ENCODE measurements at places on chromosomes 5 and 9.

DNA sequence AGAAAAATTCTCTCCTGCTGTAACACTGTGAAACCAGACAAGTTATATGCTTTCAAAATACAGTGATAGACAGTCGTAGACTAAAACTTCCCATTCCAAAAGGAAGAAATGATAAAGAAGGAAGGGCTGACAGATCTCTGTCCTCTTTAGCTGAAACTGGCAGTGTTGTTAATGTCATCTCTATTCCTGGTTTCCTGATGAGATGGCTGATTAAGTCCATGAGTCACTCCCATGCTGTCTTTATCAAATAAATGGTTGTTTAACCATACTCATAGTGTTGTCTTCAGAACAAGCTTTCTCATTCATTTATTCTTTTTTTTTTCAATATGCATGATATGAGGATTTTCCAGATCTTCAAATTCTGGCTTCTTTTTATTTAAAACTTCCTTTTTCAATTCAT, 952.2 kb upstream of the WWC1 start:
- no peak for DNase-seq

- peak; percentile 78 for DNase-seq
Observed at GRCh38 chr5:16916262-16916878, 19.7 kb downstream of the MYO10 start.

DNA sequence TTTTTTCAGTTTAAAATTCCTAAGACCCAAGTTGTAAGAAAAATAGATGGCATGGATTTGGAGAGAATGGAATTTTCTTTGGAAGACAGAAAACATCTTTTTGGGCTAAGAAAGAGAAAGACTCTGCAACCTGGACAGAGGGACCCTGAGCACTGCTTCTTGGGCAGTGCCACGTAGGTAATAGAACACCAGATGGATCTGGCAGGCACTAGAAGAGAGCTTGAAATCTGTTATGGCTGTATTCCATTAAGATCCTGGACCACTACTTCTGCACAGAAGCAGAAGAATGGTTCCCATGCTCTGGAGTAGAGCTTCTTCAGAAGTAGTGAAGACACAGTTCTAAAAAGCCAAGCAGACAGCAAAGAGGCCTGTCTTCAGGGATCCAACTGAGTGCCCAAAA, 306.4 kb upstream of the CD180 start:
- DNase-seq, result no peak

DNA sequence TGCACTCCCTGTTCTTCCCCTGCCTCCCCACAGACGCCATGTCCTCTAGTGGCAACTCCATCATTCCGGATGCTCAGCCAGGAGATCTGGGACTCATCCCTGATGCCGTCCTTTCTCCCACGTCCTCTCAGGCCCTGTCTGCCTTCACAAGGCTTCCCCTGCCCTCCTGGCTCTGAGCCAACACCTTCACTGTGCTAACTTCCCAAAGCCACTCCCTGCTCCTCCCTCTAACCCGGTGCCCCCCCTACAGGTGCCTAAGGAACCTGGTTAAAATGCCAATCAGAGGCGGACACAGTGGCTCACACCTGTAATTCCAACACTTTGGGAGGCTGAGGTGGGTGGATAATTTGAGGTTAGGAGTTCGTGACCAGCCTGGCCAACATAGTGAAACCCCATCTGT, 67.6 kb downstream of the LMX1B start:
- no peak for DNase-seq

DNA sequence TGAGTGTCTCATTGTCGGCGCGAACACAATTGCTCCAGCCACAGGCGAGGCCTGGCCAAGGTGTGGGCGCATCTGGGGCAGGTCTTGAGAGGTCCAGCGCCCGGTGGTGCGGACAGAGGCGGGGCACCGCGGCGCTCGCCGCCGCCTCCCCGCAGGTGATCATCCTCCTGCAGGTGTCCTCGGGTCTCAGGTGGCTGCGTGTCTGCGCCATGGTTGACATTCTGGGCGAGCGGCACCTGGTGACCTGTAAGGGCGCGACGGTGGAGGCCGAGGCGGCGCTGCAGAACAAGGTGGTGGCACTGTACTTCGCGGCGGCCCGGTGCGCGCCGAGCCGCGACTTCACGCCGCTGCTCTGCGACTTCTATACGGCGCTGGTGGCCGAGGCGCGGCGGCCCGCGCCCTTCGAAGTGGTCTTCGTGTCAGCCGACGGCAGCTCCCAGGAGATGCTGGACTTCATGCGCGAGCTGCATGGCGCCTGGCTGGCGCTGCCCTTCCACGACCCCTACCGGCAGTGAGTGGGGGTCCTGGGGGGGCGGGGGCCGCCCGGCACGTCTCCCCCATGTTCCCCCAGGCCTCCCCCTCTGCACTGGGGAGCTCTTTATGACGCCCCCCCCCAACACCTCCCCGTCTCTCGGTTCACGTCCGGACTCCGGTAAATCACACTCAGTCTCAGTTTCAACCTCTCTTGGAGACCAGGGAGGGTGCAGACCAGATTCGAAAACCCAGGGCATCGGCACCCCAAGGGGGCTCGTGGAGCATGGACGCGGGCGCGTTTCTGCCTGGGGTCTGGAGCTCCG, 446 bp downstream of the NXNL2 start:
- no peak for DNase-seq

- DNase-seq, result no peak
Observed at GRCh38 chr5:45694971-45695803, 993 bp downstream of the HCN1 start.

DNA sequence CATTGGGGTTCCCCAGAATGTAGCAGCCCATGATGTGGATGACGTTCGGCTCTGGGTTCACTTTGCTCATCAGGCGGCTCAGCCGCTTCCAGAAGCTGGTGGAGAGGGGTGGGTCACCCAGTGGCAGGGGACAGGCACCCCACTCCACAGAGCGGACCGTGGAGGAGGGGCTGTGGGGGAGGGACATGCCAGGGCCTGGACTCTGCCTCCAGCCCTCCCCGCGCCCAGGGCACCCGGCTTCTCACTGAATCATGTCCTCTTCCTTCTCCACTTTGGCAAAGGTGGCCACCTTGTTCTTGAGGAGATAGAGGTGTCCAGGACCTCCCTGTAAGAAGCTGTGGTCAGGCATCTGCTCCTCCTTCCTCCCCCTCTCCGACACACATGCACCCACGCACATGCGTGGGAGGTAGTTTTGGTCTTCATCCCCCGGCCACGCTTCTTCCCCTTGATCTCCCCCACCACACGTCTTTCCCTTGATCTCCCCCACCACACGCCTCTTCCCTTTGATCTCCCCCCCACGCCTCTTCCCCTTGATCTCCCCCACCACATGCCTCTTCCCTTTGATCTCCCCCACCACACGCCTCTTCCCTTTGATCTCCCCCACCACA, 8.9 kb upstream of the ENTPD8 start:
- DNase-seq, result no peak

- DNase-seq, result no peak
Observed at GRCh38 chr9:113057193-113057592, 669 bp upstream of the ZFP37 start.

DNA sequence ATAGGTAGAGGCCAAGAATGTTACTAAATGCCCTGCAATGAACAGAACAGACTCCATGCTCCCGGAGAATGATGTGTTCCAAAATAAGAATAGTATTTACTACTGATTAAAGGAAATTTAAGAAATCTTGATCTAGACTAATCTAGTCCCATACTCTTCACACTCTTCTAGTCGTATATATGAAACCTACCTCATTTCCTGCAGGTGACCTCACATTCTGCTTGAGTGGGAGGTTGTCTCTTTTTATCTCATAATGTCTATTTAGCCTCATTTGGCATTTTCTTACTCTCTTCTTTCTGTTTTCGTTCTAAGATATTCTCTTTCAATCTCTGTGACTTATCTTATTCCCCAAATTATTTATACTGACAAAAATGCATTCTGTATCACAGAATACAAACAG, 9.2 kb upstream of the SHOC1 start:
- DNase-seq, result no peak

- DNase-seq, result no peak
Observed at GRCh38 chr9:11471321-11471720, 858.5 kb upstream of the PTPRD start.

GRCh38 chr9:9893837-9894236, 719.0 kb downstream of the PTPRD start:
- DNase-seq, result no peak

GRCh38 chr5:141260458-141261237, 15.5 kb downstream of the PCDHB15 start:
- DNase-seq, result no peak

DNA sequence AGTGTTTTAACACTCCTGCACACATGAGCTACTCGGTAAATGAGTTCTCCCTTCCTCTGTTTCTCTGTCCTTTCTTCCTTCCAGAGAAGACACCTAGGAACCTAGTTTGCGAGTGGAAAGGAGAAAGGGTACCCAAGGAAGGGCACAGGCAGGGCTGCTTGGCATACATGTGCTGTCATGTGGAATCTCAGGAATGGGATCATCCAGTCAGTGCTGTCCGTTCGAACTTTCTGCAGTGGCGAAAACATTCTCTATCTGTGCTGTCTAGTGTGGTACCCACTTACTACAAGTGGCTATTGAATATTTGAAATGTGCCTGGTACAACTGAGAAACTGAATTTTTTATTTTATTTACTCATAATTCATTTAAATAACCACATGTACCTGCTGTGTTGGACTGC, 28.0 kb downstream of the NLN start:
- no peak for DNase-seq

DNA sequence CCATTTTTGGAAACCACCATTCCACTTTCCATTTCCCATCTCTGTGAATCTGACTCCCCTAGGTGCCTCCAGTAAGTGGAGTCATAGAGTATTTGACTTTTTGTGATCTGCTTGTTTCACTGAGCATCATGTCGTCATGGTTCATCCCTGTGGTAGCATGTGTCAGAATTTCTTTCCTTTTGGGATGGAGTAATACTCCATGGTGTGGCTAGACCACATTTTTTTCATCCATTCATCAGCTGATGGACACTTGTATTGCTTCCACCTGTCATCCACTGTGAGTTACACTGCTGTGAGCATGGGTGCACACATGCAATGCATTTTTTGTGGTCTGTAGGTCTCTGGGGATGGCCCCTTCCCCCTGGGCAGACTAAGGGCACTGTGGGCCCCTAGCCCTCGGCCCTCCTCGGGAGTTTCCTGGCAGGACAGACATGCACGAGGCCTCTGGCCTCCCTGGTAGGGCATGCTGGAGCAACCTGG, 115.9 kb downstream of the GADD45G start:
- no peak for DNase-seq

DNA sequence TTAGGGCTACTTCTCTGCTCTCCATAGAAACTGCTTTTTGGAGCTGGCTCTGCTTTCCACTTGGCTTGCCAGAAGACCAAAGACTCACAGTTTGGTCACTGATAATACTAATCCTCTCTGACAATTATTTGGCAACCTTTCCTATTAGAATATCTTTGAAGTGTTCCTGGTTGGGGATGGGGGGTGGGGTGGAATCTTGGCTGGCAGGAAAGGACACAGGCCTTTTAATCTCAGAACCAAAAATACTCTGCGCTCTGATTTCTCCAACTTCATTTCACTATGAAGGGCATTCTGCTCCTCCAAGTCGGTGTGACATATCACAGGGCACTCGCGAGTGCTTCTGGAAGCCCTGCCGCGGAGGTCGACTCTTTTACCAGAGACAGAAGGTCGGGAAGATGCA, 1329.0 kb upstream of the WWC1 start:
- DNase-seq, result no peak

DNA sequence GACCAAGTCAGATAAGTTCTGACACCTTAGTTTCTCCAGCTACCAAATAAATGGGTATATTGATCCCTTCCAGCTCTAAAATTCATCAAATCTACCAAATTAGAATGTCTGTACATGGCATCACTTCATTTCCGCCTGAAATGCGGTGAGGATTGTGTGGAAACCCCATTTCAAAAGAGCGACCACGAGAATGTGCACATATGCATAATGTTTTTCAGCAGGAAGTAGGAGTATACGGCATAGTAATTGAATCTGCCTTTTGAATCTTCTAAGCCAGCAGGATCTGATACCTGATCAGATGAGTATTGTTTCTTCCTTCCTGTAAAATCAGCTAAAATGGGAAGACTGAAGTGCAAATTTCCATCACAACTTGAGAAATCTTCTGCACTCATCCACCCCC, 418.6 kb downstream of the TMEM38B start:
- DNase-seq, result no peak

DNA sequence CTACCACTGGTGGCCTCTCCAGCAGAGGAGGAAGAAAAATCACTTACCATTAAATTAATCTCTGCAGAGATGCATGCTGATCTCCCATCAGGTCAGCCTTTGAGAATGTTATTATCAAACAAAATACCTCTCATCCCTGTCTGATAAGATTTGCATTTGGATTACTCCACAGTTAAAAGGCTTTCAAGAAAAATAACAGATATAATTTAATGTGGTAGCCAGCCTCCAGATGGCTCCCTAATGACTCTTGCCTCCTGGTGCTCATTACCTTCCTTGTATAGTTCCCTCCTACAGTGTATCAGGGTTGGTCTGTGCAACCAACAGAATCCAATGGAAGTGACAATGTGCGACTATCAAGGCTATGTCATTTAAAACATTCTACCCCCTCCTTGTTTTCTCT, 63.6 kb upstream of the TNPO1 start:
- no peak for DNase-seq

GRCh38 chr5:135055396-135055795, 21.4 kb upstream of the PITX1 start:
- DNase-seq, result no peak

DNA sequence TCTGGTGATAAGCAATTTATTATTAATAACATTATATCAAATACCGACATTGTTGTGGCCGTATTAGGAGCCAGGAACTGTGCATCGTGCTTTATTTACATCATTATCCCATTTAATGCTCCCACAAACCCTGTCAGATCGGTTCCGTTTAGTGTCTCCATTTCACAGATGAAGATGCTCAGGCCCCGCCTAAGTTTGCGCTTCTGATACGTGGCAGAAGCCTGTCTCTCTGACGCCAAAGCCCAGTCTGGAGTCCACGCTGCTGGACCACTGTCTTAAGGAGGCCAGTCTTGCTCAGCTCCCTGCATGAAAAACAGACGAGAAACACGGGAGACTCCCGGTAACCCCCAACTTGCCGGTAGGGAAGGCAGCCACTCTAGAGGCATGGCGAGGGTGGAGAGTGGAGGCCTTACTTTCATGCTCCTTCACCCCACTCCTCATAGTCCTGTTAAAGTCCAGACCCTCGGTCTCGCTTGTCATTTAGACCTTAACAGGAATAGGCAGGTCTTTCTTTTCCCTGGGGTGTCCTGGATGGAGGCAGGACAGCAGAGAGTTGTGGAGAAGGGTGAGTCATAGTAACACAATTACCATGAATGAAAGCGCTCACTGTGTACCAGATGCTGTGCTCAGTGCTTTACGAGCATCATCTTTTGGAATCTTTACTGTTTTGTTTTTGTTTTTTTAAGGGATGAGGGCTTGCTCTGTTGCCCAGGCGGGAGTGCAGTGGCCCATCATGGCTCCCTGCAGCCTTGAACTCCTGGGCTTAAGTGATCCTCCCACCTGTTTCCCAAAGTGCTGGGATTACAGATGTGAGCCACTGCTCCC, 872 bp downstream of the TXNDC15 start:
- DNase-seq, result peak; percentile 57

GRCh38 chr9:136172412-136173079, 32.4 kb downstream of the LHX3 start:
- no peak for DNase-seq
